ENCODE measurements at places on chromosomes 5 and 9.
A peak's percentile ranks its signal among the peaks of the same experiment; 100 is the strongest.

DNA sequence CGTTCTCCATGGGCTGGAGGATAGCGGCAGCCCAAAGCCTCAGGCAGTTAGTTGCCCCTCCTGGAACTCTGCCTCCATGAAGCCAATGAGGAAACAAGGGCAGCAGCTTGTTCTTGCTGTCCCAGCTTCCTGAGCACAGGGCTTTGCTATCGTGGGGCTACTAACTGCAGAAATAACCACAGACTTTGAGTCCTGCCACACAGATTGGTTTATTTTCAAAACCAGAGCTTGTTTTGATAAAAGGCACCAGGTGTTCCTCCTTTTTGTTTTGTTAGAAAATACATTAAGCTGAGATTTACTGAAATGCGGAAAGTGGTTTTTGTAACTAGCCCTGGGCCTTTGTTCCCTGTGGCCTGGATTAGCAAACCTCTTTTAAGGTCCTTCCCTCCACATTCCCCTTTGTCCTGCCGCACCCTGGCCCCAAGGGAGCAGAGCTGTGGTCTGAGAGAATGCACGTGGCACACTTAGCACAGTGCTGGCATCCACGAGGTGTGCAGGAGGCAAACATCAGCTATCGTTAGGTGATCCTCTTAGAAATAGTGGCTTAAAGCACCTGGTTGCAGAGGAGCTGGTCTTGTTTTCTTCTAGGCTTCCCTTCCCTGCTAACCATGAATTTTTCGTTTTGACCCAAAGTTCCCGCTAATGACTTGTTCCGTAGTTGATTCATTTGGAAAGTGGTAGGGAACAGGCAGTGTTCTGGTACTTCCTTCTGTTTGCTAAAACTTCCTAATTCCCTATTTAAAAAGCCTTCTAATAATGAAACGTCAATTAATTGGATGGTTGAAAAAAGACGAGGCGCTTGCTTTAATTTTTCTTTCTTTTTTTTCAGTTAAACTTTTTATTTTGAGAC, 21.5 kb downstream of the MVB12B start:
- peak; percentile 75 for DNase-seq

- DNase-seq: no peak
Measured at GRCh38 chr5:135503871-135504270, 31.9 kb downstream of the NEUROG1 start.

- DNase-seq: no peak
Measured at GRCh38 chr9:28909526-28909925, 1336.2 kb upstream of the C9orf72 start.

GRCh38 chr5:168169791-168170190, 121.7 kb upstream of the WWC1 start:
- DNase-seq: no peak

GRCh38 chr5:1129711-1130055, 17.8 kb upstream of the SLC12A7 start:
- peak; percentile 73 for DNase-seq

DNA sequence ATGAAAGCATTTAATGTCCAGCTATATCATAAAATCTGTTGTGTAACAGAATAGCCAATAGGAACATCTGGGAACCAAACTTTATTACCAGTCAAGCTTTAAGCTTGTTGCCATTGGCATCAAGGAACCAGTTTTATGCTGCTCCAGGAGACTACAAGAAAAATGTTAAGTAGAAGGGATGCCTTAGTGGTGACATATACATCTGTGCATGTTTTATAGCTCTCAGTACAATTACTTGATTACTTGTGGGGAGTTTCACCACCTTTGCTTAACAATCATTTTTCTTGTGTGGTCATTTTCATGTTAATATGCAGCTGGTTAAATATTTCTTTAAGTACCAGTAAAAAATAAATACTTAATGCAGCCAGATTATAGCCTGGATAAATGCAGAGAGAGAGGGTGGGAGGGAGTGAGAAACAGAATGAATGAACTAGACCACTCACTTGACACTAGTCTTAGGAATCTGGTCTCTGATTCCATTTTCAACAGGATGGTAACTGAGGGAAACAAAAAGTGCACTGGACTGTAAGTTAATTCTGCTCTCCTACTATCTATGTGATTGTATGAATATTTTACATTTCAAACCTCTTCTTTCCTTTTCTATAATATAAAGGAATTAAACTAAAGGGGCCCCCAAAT, 35.7 kb upstream of the LURAP1L start:
- DNase-seq: no peak

DNA sequence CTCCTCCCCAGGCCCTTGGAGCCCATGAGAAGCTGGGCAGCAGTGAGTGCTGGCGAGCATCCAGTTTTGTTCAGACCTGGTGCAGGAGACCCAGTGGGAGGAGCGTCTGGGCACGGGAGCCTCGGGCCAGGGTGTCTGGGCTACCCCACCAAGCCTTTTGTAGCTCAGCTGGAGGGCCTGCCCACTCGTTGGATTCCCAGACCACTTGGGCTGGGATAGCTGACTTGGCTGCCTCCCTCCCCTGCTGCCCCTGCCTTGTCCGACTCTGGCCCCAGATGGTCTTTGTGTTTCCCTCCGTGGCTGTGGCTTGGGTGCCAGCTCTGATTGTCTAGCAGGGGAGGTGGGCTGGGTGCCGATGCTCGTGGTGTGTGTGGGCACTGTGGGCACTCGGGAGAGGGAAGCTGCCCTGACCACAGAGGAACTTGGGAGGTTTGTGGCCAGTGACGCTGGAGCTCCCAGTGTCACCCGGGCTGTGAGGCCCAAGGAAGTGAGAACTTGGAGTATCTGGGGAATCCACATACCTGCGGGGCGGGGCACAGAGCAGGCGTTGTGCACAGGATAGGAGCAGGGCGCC, 47.3 kb downstream of the WNK2 start:
- DNase-seq: peak; percentile 79
